ENCODE measurements at places on chromosomes 16 and 17.
A peak's percentile ranks its signal among the peaks of the same experiment; 100 is the strongest.

DNA sequence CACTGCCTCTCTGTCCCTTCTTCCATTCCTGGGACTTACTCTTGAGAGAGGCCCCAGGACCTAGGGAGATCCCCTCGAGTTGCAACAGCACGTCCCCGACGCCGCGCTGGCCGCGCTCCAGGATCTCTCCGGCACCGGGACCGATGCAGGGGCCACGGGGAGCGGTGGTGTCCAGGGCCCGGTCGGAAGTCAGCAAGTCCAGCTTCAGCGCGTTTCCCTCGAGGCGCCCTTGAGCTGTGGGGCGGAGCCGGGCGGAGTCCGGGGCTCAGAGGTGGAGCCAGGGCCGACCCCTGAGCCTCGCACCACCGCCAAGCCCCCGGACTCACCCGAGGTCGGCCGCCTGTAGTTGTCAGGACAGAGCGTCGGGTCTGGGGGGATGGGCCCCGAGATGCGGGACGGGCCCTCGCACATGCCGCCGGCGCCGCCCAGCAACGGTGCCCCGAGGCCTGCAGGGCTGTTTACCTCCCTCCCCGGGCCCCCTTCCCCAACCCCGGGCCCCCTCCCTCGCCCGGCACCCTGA lies 458 bp downstream of the ENKD1 start:
- DNase-seq = no peak

DNA sequence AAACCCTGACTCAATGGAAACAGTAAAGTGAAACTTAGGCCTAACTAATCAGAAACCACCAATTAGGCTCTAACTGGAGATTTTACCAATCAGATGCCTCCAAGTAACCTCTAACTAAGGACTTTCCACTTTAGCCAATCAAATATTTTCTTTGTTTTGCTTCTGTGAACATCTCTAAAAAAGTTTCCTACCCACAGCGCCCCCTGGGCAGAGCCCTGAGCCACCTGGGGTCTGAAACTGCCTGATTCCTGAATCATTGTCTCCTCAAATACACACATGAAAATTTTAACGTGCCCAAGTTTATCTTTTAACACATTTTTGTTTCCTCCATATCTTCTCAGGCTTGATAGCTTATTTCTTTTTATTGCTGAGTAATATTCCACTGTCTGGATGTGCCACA lies 19.0 kb downstream of the ADAD2 start:
- DNase-seq = no peak

DNA sequence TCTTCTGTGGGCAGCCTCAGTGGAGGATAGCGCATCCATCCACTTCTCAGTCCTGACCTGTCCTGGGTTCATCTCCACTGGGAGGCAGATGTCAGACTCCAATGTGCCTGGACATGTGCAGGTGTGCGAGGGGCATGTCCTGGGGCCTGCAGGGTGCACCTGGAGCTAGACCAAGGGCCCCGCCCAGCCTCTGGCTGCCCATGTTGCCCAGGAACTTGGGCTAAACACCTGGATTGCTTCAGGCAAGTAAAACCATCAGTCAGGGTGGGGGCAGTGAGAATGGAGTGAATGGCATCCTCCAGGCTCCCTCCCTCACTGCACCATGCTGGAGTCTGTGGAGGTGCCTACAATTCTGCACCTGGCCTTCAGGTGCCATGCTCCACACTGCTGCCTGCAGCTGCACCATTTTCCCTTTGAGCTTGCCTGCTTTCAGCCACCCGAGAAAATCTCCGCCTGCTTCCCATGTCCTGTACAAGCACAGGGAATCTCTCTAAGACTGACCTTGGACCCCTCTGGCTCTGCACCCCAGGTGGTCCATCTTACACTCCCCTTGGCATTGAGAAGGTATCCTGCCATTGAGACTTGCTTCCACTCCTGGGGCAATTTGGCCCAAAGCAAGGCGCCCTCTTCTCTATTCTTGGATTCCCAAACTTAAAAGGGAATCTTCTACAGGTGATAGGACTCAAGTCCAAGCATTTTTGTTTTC lies 2.1 kb upstream of the MFSD6L start:
- DNase-seq = peak; percentile 47

DNA sequence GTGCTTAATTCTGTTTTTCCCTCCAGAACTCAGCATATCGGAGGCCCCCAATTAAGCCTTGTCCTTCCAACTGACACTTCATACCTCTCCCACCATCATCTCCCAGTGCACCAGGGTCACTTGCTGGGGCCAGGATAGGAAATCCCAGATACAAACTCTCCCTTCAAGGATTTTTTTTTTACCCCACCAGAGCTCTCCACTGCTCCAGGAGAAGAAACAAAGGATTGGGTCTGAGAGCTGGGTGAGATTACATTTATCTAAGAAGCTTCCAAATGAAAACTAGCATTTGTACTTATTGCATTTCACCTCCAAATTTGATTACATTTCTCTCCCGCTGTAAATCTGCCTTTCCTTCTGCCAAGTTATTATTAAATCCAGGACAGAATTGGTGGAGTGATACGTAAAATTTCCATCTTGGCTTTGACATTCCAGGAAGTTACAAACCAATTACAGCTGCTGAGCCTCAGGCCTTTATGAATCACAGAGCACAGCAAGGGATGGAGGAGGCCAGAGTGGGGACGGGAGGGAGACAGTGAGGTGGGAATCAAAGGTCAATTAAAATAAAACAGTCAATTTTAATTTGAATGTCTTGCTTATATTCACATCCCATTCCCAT lies 123.5 kb downstream of the USP31 start:
- no peak for DNase-seq

GRCh38 chr16:88649195-88649923 lies 1.5 kb downstream of the CYBA start:
- DNase-seq = no peak

GRCh38 chr17:36851250-36851649 lies 86.0 kb upstream of the LHX1 start:
- DNase-seq = no peak

DNA sequence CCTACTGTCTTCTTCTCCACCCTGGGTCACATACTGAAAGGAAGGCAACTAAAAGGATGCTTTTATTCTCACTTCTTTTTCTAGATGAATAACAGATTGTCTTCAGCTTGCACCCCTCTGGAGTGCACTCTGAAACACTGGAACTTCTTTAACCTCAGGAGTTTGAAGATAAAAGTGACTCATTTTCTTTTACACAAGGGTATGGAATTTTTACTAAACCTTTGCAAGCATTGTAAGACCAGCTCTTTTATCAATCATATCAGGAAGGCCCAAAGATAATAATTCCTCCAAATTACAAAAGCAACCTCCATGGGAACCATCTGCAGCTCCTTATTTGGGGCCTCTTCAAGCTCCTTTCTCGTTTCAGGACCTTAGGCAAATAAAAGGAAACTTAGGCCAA lies 193.5 kb upstream of the KIF2B start:
- no peak for DNase-seq

DNA sequence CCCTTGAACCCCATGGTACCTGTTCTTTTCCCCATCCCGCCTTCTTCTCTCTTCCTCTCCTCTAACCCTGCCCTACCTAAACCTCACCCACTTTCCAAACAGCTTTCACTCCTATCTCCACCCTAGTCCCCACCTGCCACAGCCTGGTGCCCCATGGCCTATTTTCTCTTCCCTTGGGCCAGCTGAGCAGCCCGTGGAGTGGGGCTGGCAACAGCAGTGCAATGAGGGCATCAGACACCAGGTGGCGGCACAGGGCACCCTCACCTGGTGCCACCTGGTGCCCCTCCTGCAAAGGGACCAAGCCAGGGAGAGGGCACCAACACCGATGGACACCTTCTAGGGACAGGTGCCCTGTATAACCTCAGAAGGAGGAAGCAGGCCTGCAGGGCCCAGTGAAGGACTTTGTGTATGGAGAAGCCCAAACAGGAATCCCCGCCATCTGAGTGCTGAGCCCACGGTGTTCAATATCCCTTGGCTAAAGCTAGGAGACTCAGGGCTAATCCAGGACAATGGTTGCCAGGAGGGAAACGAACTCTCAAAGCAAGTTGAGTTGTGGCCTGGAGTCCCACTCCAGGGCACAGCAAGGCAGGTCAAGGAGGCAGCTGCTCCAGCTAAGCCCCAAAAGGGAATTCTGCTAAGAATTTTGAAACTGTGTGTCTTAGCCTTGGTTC lies 4.0 kb upstream of the ABCC3 start:
- no peak for DNase-seq

DNA sequence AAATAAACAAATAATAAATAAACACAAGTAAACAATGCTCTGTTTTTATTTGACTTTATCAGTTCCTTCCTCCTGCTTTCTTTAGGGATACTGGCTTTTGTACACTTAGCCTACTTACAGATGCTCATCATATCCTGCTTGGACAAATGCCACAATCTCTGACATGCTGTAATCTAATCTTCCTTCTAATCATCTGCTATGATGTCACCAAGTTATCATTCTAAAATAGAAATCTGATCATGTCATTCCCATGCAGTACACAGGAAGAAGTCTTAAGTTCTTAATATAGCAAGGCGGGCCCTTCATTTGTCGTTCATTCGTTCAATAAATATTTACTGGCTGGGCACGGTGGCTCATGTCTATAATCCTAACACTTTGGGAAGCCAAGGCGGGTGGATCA lies 9.1 kb upstream of the UBB start:
- DNase-seq = no peak

DNA sequence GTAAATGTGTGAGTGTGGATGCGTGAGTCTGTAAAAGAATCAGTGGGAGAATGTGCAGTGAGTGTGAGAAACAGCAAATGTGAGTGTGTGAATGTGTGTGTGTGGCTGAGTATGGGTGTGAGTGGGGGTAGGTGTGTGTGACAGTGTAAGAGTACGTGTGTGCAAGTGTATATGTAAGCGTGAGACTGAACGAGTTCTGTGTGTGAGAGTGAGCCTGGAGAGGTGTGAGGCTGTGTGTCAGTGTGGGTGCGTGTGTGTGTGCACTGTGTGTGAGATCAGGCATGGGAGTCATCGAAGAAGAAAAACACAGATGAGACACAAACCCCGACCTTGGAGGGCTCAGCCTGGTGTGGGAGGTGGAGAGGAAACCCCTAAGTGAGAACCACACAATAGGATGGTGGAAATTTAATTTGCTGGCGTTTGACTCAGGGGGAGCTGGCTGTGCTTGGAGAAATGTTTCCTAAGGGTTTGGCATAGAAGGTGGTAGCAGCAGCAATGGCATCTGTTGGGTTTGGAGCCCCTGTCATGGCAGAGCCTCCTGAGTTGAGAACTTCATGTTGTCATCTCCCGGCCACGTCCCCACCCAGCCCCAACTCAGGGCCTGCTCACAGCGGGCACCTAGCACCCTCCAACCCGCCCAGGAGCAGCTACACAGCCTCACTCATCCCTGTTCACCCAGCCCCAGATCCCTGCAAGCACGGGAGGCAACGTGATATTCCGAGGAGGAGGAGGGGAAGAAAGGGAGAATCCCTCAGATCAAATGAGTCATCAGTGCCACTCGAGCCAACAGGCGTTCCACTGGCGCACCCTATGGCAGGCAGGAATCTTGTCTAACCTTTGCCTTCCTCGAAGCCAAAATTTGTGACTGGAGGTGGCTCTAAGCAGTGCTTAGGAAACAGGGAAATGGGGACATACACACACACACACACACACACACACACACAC lies 14.3 kb upstream of the NUBP1 start:
- DNase-seq = no peak

- no peak for DNase-seq
Measured at GRCh38 chr16:70674221-70675014, 11.4 kb downstream of the MTSS2 start.
